ENCODE measurements at places on chromosomes 13 and 19.

GRCh38 chr19:8615813-8616596, 5.5 kb upstream of the ADAMTS10 start:
- DNase-seq, result no peak

DNA sequence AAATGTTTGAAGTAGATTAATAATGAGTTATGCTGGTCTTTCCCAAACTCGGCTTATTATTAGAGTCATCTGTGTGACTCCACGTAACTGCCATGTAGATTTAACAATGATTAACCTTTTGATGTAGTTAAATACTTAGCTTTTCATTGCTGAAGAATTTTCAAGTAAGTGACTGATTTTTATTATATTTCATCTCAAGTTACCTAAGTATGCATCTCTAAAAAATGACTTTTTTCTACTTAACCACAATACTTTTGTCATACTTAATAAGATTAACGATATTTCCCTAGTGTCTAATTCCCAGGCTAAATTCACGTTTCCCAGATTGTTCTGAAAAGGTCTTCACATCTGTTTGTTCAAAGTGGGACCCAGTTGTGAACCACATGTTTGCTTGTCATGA, 17.8 kb downstream of the BIVM start:
- DNase-seq, result no peak

DNA sequence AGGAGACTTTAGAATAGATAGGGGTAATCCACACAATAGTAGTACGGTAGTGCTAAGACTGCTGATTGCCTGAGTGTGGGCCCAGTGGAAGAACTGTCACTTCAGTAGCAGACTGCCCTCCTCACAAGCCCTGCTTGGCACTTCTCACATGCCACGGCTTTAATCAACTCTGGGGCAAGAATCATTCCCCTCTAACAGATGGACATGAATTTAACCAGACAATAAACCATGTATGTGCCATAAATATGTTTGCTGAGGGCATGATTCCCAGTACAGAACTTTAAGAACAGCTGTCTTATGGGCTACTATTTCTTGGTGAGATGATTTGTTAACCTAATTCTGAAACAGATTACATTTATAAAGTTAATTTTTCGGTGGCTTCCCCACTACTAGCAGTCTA, 22.0 kb downstream of the DPY19L3 start:
- DNase-seq, result no peak

DNA sequence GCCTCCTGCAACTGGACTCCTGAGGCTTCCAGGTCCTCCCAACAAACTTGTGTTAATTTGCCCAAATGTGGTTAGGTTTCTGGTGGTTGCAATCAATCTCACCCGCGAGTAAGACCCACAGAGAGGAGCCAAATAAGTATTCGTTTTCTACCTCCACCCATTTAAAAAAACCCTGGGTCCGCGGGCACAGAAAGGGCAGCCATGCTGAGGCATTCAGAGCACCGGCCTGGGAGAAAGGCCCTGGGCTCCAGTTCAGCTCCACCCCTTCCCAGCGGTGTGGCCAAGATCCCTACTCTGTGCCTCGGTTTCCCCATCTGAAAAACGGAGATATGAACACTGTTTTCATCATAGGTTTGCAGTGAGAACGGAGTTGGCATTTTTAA, 56.9 kb downstream of the PEPD start:
- DNase-seq, result no peak
